ENCODE measurements at places on chromosomes 3 and 15. TPM values are rescaled to one million over a fixed set of nuclear protein-coding genes. Genes with fewer than 3 reads are reported as not detected.
A peak's percentile ranks its signal among the peaks of the same experiment; 100 is the strongest.

SH2D7 gene
- total RNA-seq, result not detected

CPA3 gene
- under 0.01 TPM for total RNA-seq

DNA sequence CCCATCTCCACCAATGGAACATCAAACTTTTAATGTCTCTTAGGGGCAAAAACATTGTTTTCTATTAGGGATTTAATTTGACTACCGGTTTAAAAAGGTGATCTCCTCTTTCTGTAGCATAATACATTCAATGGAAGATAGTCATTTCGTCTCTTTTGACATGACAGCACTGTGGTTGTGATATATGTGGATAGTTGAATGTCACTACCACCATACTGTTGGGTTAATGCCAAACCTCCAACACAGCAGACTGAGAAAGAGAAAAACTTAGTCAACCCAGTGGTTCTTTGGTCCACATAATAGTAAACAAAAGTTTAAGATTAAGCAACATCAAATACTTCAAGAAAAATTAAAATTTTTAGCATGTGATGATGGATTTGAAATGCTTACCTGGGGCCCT, 530.4 kb downstream of the AGBL1 start:
- no peak for DNase-seq

DNA sequence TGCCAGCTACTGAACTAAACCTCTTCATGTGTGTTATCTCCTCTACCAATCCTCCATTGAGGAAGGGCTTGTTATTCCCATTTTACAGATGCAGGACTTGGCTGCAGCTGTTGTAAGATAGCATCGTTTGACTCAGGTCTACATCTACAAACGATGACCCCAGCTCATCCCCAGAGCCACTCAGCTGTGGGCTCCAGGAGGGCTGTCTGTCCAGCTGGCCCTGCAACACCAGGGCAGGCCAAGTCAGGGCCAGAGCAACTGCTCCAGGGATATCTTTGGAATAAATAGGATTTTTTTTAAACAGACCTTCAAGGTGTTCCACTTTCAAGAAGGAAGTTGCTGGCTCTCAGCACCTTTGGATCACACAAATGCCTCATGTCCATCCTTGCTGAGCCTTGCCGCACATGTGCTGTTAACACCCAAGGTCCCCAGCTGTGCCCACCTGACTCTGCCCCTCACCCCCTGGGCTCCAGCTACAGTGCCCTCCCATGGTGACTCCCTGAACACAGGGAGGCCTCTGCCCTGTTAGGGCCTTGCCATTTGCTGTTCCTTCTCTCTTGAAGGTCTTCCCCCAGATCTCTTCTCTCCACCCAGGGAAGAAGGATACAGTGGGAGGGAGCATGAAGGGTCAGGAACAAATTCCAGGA, 31.0 kb downstream of the ALDH1L1 start:
- DNase-seq, result no peak

DNA sequence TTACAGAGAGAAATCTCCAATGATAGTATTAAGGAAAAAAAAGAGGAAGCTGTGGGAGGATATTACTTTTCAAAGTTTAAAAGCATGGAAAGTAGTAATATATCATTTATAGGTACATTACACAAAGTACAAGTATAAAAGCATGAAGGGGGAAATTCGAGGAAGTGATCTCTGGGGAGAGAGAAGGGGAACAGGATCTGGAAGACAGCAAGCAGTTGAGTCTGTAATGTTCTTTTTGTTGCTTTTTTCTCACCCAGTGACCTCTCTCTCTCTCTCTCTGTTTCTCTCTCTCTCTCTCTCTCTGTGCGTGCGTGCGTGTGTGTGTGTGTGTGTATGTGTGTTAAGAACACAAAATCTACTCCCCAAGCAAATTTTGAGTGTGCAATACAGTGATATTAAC, 10.2 kb downstream of the C3orf20 start:
- DNase-seq, result no peak

- peak; percentile 84 for DNase-seq
These were observed 30.7 kb upstream of the CBLB start for GRCh38 chr3:105899516-105899915.

GRCh38 chr3:74420538-74421124, 193.8 kb downstream of the CNTN3 start:
- no peak for DNase-seq

- DNase-seq, result peak; percentile 7
These were observed 67.1 kb downstream of the ATP2B2 start for GRCh38 chr3:10437995-10438901.
